Mesothelial cell of epicardium (in vitro differentiated cells): ENCODE measurements at places on chromosomes 16 and 17.
A peak's percentile ranks its signal among the peaks of the same experiment; 100 is the strongest.

GRCh38 chr17:56929362-56929969 lies 15.6 kb upstream of the TRIM25 start:
- DNase-seq: no peak

- DNase-seq: no peak
Measured at GRCh38 chr17:58100506-58100905, 17.3 kb downstream of the DYNLL2 start.

DNA sequence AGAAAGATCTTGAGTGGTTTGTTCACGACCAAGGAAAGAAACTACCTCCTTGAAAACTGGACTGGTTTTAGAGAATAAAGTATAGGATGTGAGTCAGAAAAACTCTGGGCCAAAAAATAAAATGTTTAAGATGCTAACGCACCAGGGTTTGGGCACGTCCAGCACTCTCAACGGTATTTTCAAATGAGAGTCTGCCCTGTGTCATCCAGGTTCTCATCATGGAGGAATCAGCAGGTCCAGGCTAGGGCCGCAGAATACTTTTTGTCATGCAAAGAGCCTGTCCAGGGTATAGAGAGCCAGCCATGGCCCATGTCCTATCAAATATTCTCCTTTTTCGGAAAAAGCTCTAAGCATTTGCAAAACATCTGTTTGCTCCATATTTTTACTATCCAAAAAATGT lies 2.4 kb downstream of the NXN start:
- DNase-seq: no peak

DNA sequence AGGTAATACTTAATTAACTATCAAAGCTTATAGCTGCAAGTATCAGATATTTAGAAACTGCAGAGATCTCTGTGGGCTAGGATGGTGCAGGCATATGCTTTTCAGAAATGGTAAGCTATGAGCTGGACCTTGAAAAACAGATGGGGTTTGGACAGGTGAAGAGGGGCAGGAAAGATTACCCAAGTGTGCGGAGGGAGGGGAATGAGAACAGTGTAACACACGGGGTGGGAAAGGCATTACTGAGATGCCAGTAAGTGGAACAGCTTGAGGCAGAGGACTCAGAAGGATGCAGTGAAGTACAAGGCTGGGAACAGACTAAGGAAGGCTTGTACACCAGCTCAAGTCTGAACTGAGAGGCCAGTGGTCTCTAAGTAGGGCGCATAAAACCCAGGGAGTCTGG lies 22.1 kb upstream of the EVPL start:
- no peak for DNase-seq

GRCh38 chr16:67528870-67529581 lies 397 bp downstream of the RIPOR1 start:
- DNase-seq: peak; percentile 74

DNA sequence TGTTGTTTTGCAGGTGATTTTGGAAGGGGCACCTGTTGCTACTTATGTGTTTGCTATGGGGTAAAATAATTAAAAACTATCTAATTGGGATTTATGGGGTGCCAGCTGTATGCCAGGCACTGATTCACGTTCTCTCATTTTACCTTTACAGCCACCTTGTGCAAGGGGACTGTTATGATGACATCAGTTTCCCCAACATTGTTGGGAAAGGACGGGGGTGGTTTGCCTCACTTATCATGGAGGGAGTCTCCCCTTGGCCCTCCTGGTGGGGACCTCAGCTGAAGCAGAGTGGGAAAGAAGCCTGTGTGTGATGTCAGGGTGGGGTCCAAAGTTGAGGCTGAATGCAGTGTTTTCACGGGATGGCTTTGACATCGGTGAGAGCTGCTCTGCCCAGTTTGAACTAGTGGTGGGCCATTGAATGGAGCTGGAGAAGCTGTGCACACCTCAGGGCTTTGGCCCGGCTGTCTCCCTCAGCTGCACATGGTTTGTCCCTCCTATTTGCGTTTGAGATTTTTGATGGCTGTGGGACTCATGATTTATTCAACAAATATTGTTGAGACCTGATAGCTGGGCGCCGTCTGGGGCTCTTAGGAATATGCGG lies 36.1 kb downstream of the CMIP start:
- no peak for DNase-seq

DNA sequence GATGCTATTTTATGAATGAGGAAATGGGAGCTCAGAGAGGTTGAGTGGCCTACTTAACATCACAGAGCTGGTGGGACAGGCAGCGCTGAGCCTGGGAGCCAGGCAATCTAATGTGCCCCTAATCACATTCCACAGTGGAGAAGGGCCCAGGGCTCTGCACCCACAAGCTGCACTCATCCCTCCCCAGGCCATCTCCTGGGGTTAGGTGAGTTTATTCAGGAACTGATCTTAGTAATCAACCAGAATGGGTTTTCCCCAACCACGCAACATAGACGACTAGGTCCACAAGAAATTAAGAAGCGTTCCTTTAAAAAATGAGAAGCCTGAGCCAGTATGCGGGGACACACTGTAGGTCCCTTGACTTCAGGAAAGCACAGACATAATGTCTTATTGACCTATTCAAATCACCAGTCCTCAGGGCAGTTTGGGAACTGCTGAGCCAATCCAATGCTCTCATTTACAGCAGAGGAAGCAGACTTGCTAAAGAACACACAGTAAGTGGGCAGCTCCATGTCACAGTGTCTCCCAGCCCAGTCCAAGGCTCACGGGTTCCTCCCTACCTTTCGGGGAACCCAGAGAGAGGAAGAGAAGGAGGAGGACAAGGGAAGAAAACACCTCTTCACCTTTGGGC lies 2.3 kb downstream of the MPP3 start:
- no peak for DNase-seq
